Stimulated activated CD4-positive, alpha-beta T cell treated with anti-CD3 and anti-CD28 coated beads, TNF-alpha, amount 100 ng/mL, for 24 hours (primary cell): ENCODE measurements at places on chromosomes 6 and 20.

DNA sequence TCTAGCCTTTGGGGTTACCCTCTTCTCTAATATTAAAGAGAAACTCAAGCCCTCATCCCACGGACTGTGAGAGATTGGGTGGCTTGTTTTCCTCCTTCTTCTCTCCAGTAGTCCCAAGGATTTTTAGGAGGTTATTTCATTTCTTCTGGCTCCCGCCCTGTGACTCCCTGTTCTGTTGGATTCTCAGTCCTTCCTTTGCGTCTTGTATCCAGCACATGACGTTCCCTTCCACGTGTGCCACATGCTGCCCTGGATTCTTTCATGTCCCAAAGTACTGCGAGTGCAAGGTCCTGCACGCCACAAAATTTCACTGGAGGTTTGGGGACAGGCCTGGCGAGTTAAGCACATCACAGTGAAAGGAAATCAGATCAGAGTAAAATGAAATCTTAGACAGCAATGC, 213.4 kb downstream of the PACRG start:
- no peak for DNase-seq

- no peak for DNase-seq
Measured at GRCh38 chr6:18327626-18328025, 59.5 kb upstream of the RNF144B start.

- DNase-seq, result no peak
Measured at GRCh38 chr6:113076116-113076515, 729.0 kb downstream of the RFPL4B start.

- no peak for DNase-seq
Measured at GRCh38 chr20:33188421-33188820, 20.5 kb downstream of the BPIFA2 start.

DNA sequence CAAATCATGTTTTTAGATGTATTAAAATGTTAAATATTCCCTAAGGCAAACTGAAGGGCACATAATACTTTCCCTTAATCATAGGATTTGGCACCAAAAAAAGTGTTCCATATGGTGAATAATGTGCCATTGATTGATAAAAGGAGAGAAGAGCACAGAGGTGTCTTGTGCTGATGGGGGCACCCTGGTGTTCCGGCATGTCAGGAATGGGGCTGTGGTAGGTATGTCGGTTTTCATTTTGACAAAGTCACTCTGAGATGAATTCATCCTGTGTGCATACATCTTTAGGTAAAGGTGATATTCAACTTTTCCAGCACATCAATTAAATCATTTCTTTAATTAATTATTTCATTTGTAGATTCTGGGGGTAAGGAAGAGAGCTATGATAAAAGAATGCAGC, 36.8 kb downstream of the CENPW start:
- DNase-seq, result no peak

DNA sequence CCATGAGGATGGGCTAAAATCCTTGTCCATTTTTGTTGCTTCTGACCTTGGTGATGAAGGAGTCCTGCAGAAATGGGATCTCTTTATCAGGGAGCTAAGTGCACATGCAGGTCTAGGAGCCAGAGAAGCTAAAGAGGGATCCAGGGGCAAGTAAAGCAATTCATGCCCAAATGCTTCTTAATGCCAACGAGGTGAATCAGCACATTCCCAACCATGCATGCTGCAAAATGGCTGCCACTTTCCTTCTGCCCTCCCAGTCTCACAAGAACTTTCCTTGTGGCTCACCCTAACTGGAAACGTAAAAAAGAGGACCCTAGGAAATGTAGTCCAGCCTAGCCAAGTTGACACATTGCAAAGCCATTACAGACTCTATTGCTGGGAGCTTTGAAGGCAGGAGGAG, 298.4 kb downstream of the MAFB start:
- no peak for DNase-seq

DNA sequence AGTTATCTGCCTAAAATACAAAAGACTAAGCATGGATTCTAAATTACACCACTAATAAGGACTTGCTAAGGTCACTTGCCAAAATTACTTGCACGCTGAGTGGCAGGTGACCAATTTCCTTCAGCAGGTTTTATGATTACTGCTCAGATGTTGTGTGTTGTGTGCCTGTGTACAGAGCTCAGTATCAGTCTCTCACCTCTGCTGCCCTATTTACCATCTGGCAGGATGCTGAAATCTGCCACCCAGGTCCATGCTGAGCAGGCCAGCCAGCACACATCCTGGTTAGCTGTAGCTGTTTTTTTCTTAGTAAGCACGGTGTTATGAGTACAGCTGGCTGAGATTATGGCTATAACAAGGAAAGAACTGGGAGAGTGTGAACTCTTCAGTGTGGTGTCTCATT, 34.0 kb downstream of the ELOVL4 start:
- DNase-seq, result no peak

- DNase-seq, result no peak
Measured at GRCh38 chr20:63244468-63244867, 8.8 kb downstream of the BIRC7 start.

GRCh38 chr6:124131259-124131658, 327.6 kb downstream of the NKAIN2 start:
- no peak for DNase-seq

- DNase-seq, result no peak
Measured at GRCh38 chr6:134642279-134642678, 307.6 kb downstream of the ALDH8A1 start.

DNA sequence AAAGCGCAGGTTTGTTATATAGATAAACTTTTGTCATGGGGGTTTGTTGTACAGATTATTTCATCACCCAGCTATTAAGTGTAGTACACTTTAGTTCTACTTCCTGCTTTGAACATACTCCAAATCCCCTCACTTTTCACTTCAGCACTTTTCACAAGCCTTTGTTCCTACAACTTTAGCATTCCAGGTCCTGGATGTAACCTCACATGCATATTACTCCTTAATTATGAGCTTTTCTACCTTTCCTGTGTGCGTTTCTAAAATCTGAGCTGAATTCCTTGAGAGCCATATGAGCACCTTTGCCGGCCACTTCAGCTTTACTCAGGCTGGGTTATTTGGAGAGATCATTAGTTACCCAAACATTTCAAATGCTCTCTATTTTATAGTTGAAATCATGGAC, 179.2 kb upstream of the TNFAIP3 start:
- no peak for DNase-seq

GRCh38 chr6:14499841-14500240, 382.3 kb downstream of the CD83 start:
- DNase-seq, result no peak

DNA sequence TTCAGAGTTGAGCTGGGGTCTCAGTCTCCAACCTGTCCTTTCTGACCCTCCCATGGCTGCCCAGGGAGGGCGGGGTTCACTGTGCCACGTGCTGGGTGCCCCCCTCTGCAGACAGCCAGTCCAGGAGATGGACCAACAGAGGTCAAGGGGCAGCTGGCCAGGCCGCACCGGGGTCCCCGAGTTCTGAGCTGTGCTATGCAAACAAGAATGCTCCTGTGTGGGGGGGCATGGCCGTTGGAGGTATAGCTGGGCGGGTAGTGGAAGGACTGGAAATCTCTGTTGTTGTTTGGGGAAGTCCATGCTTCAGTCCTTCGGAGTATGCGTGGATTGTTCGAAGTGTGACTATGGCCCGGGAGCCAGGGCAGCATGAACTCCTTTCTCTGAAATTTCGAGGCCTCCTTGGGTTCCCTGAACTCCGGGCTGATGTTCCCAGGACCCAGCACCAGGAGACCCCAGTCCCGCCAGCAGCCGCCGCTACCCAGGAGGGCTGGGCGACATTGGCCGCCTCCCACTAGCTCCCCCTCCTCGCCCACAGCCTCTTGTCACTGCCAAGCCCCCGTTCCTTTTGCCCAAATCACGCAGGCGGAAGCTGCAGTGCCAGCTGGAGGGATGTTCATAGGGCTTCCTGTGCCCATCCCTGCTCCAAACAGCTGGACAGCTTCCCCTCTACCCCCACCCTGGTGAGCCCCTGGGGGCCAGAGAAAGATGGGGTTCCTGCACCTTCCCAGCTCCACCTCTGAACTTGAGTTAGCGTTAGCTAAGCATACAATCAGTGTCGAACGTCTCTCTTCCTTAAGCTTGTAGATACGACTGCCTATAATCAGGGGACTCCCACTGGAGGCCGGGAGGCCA, 126.6 kb downstream of the TAF4 start:
- no peak for DNase-seq

- DNase-seq, result peak; percentile 27
Measured at GRCh38 chr6:33632558-33633039, 11.5 kb downstream of the ITPR3 start.

GRCh38 chr20:1371202-1371782, 21.6 kb downstream of the FKBP1A start:
- DNase-seq, result no peak

GRCh38 chr6:27888566-27888965, 23.6 kb downstream of the OR2B2 start:
- DNase-seq, result no peak

DNA sequence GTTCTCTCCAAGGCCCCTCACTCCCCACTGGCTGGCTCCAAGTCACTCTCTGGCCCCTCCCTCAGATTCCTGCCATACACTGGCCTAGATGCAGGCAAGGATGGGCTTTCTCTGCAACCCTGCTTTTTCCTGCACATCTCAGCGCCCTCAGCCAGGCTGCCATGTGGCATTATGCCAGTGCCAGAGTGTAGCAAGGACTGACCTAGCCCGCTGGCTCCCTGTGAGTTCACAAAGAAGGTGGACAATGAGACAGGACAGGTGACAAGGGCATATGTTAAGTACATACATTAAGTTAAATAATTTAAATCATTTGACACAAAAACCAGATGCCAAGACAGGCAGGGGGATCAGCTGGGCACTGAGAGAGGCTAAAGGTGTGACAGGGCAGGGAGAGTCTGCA, 394.6 kb downstream of the ZFAND3 start:
- no peak for DNase-seq
